ENCODE measurements at places on chromosomes 5 and 9.

DNA sequence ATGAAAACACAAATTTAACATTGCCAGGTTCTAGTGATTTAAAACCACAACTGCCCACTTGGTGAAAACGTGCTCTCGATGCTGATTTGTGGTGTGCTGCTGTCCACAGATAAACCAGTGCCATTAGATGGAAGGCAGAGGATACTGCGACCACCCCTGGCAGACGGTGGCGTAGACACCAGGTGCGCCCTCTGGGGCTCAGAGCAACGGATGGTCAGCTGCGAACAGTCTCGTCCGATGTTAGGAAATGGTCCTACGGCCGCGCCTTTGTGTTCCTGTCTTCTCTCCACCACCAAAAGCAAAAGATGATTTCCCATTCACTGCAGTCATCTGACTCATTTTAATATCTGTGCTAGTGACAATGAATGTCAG is 43.2 kb downstream of the UBE2QL1 start:
- ATAC-seq = no peak

DNA sequence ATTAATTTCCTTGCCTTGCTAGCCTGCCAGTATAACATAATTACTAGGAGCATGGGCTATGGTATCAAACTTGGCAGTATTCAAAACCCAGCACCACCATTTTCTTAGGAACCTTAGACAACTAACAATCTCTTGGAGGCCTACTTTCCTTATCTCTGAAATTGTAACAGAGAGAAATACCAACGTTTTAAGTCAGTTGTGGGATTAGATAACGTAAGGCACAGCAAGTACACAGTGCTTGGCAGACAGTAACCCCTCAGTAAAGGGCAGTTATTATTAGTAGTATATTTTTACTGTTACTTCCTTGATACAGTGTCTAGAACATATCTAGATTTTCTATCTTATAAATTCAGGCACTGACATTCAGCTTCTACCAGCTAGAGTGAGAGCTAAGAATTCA is 309.6 kb downstream of the ACTL7B start:
- no peak for ATAC-seq

- no peak for ATAC-seq
These were observed 130.5 kb downstream of the CETN3 start for GRCh38 chr5:90279091-90279490.

- peak; percentile 37 for ATAC-seq
These were observed 817 bp downstream of the GAPVD1 start for GRCh38 chr9:125262294-125262991.

GRCh38 chr9:82790875-82791274 is 272.1 kb downstream of the RASEF start:
- ATAC-seq = no peak

DNA sequence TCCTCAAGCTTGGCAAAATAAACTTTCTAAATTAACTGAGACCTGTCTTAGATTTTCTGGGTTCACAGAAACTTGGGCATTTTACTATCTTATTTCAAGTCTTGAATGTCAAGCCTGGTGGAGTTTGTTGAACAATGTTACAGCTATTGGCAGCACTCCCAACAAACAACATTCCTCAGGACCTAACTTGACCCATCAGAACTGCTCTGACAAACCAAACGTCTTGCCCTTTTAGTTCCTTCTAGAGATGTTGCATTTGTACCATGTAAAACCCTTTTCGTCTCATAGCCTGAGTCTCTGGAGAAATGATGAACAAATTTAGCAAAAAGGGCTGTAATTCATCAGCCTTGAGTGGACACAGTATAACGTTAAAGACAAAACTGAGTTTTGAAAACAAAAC is 51.1 kb downstream of the GNA14 start:
- no peak for ATAC-seq

GRCh38 chr5:116896001-116896400 is 321.4 kb upstream of the SEMA6A start:
- ATAC-seq = no peak

- peak; percentile 82 for ATAC-seq
These were observed 8.3 kb upstream of the TGFBI start for GRCh38 chr5:136020383-136021015.

GRCh38 chr9:15725953-15726352 is 173.1 kb downstream of the CCDC171 start:
- ATAC-seq = peak; percentile 70

- ATAC-seq = no peak
These were observed 36.0 kb downstream of the RCL1 start for GRCh38 chr9:4828761-4829160.

DNA sequence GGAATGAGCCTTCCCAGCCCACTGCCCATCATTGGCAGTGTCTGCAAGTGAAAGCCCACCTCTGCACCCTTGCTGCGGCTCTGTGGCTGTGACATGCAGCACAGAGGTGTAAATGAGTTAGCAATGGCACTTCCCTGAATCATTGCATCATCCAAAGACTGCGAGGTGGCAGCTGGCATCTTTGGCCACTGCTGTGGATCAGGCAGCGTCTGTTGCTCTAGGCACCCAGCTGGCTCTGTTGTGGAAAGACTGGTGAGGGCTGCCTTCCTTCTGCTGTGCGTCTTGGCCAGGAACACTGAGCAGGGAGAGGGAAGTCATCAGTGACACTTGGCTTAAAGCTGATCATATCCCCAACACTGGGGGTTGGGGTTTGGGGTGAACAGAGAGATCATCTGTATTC is 64.5 kb downstream of the MFAP3 start:
- ATAC-seq = no peak

DNA sequence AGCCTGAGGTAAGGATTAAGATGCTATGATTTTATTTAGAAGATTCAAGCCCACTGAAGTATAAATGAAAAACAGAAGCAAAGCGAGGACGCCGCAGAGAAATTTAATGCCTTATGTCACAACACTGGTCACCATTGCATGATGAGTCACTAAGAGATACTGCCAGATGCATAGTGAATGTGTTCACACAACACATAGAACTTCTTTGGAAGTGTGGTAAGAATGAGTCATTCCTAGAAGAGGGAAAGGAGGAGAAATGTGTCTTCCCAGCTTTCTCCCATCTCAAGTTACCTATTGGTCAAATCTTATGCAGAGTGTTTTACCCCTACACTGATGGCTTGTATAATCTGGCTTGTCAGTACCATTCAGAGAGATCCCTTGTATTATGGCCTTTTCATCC is 465.3 kb upstream of the ARRDC3 start:
- ATAC-seq = peak; percentile 85

DNA sequence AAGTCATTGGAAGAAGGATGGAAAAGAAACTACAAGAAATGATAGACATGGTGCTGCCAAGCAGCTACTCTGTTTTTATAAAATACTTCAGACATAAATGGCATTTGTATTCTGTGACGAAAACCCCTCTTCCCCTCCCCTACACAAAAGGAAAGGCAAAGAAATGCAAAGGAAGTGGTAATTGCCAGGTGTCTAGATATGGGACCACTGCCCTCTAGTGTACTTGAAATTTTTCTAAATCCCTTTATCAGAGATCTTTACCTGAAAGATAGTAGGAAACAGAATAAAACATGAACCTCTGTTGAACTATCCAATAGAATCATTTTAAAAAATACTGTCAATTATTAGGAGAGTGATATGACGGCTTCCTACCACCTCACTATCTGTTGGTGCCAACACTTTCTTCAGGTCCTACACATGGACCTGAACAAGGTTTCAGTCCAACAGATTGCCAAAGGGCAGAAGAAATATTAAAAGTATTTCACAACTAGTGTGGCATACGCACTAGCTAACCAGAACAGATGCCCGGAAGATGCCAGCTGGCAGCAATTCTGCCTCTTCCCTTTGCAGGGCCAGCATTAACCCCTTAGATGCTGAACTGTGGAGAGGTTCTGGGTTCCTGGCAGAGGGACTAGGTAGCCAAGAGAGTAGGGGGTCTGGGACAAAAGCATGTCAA is 104.1 kb downstream of the TSSK1B start:
- peak; percentile 70 for ATAC-seq

DNA sequence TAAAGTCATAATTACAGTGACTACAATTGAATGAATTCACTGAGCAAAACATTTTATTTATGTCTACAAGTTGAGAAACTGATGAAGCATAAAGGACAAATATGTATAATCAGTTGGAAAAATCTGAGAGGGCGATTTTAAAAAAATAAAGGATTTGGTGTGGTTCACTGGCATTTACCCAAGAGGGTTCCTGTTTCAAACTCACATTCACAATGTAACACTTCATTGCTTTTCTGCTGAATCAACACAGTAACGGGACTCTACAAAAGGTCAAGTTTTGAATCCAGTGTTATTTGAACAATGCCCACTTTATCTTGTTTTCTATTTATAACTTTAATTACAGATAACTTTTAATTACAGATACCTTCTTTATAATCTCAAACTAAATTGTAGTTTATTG is 138.6 kb downstream of the NUDT12 start:
- ATAC-seq = no peak

- no peak for ATAC-seq
These were observed 6.9 kb downstream of the UGT3A2 start for GRCh38 chr5:36059571-36060419.
